ENCODE measurements at places on chromosomes 16 and 17.

DNA sequence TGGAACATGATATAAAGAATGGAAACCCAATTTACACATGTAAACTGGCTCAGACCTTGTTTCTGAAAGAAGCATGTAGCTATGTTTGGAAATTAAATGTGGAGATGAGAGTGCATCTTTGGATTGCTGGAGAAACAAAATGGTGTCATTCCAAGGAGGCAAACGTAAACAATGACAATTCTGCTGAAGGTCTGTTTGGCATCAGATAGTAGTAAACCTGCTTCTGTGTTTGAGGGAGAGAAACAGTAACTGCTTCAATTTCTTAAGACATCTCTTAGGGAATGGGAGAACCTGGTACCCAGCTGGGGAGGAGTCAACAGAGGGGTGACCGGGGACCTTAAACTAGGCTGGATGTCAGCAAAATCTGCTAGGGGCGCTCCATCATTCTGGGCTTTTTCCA is 23.5 kb downstream of the GPRC5B start:
- DNase-seq = no peak

GRCh38 chr16:50246299-50247122 is 19.8 kb upstream of the ADCY7 start:
- DNase-seq = no peak

GRCh38 chr16:28188085-28188916 is 23.5 kb downstream of the XPO6 start:
- no peak for DNase-seq

- no peak for DNase-seq
Measured at GRCh38 chr17:1626333-1626732, 2.3 kb downstream of the SLC43A2 start.

- no peak for DNase-seq
Measured at GRCh38 chr16:27333104-27333503, 19.3 kb downstream of the IL4R start.

DNA sequence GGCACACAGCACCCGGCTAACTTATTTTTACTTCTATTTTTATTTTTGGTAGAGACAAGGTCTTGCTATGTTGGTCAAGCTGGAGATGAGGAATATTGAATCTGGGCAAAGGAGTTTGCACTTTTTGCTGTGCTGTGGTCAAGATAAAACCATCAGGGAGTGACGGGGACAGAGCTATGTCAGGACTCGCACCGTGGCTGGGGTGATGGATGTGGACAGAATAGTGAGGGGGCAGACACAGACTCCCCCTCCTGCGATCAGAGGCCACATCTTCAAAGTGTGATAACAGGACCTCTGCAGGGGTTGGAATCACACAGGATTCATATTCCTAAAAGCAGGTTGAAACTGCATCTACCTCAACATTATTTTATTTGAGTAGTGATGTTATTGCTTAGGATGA is 25.6 kb downstream of the IL21R start:
- peak; percentile 11 for DNase-seq

- peak; percentile 82 for DNase-seq
Measured at GRCh38 chr17:19744922-19745757, 3.0 kb downstream of the ALDH3A1 start.

DNA sequence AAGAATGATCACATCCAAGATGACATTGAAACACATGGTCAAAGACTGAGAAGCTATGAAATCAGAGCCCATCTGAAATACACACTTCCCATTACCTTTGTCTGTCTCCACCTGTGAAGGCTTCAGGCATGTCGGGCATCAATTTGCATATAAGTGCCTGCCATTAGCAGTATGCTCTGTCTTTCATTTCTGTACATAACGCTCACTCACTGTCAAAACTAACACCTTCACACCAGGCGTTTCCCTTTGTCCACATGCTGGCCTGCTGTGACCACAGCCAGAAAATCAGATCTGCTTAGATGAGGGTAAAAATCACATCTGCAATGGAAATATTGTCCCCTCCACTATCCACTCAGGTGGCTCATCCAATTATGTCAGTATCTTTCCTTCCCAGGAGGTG is 524.8 kb downstream of the TOX3 start:
- DNase-seq = no peak

DNA sequence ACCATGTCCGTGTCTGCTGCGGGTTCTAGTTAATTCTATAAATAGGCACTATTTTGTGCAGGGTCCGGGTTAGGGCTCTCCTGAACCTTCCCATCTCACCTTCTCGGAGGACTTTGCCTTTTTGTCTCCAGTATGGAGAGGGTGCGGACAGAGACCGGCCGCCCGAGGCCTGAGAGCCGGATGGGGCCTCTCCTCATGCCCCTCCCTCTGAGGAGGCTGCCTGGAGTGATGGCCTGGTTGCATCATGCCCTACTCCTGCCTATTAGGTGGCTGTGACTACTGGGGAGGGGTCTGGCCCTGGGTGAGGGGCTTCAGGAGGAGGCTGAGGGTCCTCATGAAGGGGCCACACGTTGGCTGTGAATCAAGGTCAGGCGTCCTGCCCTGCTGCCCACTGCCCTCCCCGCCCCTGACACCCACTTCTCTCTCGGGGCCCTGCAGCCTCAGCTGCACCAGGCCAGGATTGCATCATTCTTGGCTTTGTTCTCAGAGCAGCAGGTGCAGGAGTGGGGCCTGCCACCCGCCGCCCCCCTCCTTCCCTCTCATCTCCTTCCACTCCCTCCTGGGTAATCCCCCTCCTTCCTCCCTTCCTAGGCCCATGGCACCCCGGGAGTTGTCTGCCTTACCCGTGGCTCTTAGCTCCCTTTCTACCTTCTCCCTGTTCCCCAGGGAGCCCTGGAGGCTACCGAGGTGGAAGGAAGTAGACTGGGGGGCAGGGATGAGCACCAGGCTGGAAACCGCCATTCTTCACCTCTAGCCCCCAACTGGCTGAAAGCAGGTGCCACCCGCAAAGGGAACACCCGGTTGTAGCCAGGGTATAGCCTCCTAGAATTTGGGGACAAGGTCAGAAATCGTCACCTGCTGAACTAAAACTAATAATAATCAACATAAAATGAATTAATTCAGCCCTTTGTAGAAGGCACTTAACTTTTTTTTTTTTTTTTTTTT is 12.7 kb upstream of the ARHGAP23 start:
- DNase-seq = peak; percentile 26

- no peak for DNase-seq
Measured at GRCh38 chr17:38657824-38658740, 16.7 kb downstream of the EPOP start.

- DNase-seq = no peak
Measured at GRCh38 chr17:72822358-72823023, 270.0 kb downstream of the SLC39A11 start.

DNA sequence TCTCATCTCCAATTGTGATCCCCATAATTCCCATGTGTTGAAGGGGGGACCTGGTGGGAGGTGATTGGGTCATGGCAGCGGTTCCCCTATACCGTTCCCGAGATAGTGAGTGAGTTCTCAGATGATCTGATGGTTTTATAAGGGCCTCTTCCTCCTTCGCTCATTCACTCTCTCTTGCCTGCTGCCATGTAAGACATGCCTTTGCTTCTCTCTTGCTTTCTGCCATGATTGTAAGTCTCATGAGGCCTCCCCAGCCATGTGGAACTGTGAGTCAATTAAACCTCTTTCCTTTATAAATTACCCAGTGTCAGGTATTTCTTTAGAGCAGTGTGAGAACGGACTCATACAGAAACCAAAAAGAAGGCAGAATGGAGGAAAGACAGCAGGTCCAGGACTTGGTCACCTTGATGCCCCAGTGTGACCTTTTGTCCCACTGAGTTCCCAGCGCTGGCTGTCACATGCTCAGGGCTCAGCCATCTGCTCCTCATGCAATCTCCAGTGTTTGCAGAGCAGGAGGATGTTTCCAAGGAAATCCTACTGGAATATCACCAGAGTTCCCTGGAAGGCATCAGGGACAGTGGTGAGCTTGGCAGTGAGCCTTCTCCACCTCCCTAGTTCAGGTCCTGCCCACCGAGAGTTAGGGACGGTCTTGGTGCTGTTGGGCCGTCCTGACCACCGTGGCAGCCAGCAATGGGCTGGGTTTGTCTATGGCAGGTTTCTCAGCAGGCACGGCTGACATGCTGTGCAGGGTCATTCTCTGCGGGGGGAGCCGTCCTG is 96.7 kb downstream of the SEC14L1 start:
- no peak for DNase-seq

- peak; percentile 29 for DNase-seq
Measured at GRCh38 chr16:10668322-10669045, 26.2 kb downstream of the TEKT5 start.

DNA sequence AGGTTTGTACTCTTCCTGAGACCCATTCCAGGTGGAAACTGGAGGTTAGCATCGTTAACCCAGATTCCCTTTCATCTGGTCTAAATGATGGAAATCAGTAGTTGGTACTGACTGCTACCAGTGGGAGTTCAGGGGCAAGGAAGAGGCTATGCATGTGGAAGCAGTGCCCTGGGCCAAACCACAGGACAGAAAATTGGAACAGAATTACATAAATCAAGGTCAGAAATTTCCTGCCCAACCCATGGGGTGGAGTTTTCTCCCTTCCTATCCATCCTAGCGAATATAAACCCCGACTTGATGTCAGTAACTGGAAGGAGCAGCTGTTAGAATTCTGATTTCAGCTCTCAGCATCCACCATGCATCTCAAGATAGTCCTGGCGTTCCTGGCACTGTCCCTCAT is at the start of gene AOC2:
TSS of gene AOC2 (plus strand) at position 310 of the 400 bp plus-strand sequence. CDS start at position 357, 47 bp downstream.
- DNase-seq = no peak

DNA sequence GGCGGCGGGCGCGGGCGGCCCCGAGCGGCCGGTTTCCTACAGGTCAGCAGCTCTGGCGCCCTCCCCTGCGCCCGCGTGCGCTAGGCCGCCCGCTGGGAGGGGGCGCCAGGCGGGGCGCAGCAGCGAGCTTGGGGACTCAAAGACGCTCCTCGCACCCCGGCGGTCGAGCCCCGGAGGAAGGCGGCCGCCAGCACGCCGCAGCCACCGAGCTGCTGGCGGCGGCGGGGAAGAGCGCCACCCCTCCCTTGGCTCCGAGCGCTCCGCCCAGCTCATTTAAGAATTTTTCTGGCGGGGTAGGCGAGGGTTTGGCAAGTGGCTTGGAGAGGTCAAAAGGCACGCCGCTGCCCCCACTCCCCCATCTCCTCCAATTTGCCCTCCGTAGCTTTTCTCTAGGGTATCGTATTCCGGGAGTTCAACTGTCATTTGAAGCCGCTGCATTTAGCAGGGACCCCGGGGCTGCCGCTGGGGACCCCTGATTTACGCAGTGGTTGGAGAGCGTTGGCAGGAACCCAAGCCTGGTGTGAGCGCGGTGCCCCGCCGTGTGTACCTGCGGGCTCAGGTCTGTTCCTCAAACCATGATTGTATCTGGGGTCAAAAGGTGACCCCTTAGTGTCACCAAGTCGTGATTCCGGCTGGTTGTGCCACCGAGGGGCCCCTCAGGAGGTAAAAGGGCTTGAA is 59.5 kb upstream of the GSE1 start:
- peak; percentile 59 for DNase-seq

GRCh38 chr17:16488968-16489337 is 3.0 kb downstream of the LRRC75A start:
- no peak for DNase-seq

DNA sequence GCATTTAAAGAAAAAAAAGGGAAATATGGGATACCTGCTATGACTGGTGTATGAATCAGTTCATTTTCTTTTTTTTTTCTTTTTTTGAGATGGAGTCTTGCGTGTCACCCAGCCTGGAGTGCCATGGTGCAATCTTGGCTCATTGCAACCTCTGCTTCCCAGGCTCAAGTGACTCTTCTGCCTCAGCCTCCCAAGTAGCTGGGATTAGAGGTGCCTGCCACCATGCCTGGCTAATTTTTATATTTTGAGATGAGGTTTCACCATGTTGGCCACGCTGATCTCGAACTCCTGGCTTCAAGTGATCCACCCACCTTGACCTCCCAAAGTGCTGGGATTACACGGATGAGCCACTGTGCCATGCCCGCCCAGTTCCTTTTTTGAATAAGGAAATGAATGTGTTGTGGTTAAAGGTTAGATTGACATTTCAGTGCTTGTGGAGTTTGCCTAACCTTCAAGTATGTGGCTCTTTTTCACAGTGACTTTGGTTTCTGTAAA is 7.7 kb downstream of the HAPSTR1 start:
- no peak for DNase-seq

- no peak for DNase-seq
Measured at GRCh38 chr16:86781046-86781445, 202.7 kb downstream of the FOXL1 start.

DNA sequence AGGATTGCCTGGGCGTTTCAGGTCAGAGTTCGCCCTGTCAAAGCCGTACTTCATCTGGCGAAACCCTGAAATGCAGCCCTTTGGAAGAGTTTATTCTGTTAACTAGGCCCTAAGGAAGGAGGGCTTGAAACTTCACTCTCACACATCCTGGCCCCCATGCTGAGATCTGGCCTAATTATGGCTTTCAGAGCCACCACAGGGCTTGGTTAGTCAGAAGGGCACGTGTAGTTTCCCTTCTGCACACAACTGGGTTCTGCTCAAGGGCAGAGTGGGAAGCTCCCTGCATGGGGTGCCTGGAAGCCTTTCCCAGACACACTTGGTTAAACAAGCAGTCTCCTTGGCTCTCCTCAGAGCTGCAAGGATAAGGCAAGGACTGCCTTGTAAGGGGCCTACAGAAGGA is 397.3 kb downstream of the SHISA9 start:
- DNase-seq = no peak

Data from activated CD4-positive, alpha-beta memory T cell treated with anti-CD3 and anti-CD28 coated beads, Interleukin-2, amount 10 ng/mL, durations not matched to agents 7 days and 5 days (primary cell).